ENCODE measurements at places on chromosomes 3 and 15.
A peak's percentile ranks its signal among the peaks of the same experiment; 100 is the strongest.

GRCh38 chr3:59367150-59367549 lies 317.3 kb upstream of the CFAP20DC start:
- no peak for DNase-seq

GRCh38 chr3:121627622-121628021 lies 33.1 kb downstream of the HCLS1 start:
- no peak for DNase-seq

DNA sequence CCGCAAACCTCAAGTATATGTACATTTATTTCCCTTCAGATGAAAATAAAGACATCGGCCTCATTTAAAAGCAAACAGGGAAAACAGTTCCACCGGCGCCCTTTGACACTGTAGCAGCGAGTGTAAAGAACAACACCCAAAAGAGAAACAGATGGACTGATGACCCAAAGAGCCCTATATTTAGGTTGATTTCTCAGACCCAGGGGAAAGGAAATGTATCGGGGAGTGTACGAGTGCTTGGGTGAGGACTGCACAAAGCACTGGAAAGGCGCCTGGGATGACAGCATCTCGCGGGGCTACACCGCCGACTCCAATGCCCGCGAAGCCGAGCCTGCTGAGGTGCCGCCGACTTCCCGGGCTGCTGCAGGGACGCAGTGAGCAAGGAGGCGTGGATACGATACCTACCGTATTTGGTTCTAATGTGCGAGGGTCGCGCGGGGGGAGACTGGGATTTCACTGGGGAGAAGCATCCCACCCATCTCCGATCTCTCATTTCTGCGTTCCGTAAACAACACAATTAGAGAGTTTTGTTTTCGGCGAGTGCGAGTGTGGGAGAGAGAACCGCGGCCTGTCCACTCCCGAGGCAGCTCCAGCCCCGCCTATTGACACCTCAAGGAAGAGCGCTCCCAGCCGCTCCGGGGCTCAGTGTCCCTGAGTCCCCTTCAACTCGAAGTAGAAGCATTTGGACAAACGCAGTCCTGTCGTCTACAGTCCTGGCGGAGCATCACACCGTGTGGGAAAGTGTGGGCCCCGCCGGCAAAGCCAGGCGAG lies 2.0 kb downstream of the MECOM start:
- no peak for DNase-seq

DNA sequence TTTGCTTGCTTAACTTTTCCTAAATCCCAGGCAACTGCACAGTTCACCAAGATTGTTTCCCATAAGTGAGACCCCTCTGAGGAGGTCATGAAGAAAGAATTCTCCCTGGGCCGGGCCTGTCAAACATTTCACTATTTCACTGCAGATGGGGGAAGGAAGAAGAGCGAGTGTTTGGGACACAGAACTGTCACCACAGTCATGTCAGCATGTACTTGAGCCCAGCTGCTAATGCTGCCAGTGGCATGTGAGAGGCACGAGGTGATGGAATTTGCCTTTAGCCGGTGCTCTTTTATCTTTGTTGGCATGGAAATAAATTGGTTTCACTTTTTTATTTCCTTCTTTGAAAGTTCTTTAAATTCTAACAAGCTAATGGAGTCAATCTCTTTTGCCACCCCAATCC lies 277.9 kb upstream of the GADL1 start:
- no peak for DNase-seq

- no peak for DNase-seq
Observed at GRCh38 chr15:57097246-57097645, 178.8 kb downstream of the TCF12 start.

GRCh38 chr3:83843716-83844115 lies 1115.1 kb upstream of the CADM2 start:
- no peak for DNase-seq

- peak; percentile 5 for DNase-seq
Observed at GRCh38 chr3:171704002-171704401, 106.3 kb downstream of the PLD1 start.

DNA sequence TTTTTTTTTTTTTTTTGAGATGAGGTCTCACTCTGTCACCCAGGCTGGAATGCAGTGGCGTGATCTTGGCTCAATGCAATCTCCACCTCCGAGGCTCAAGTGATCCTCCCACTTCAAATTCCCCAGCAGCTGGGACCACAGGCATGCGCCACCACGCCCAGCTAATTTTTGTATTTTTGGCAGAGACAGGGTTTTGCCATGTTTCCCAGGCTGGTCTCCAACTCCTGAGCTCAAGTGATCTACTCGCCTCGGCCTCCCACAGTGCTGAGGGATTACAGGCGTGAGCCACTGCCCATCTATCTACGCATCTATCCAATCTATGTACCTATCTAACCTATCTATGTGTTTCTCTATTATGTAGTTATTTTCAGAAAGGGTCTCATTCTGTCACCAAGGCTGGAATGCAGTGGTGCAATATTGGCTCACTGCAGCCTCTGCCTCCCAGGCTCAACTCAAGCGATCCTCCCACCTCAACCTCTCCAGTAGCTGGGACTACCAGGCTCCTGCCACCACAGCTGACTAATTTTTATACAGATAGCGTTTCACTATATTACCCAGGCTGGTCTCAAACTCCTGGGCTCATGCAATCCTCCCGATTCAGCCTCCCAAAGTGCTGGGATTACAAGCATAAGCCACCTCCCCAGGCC lies 20.2 kb upstream of the GPX1 start:
- no peak for DNase-seq

- no peak for DNase-seq
Observed at GRCh38 chr3:14822670-14823390, 4.1 kb downstream of the FGD5 start.

GRCh38 chr15:53549697-53550305 lies 209.7 kb downstream of the WDR72 start:
- DNase-seq: no peak

DNA sequence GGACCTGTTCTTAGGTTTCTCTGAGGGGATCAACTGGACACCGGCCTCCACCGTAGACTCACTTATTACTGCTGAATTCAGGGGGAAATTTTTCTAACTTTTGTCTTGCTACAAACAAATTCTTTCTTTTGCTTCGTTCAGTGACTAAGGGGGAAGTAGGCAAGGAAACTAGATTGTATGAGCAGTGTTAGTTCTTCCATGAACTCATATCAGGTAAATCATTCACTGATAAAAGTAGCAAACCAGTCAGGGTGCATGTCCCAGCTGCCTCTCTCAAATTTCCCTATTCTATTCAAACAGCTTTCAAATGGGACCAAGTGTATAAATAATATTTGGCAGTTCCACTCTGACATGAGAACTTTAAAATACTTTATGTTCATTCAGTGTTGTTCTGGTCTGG lies 7.3 kb upstream of the CCDC13 start:
- no peak for DNase-seq

- DNase-seq: no peak
Observed at GRCh38 chr15:64693134-64693533, 82.3 kb downstream of the RBPMS2 start.

DNA sequence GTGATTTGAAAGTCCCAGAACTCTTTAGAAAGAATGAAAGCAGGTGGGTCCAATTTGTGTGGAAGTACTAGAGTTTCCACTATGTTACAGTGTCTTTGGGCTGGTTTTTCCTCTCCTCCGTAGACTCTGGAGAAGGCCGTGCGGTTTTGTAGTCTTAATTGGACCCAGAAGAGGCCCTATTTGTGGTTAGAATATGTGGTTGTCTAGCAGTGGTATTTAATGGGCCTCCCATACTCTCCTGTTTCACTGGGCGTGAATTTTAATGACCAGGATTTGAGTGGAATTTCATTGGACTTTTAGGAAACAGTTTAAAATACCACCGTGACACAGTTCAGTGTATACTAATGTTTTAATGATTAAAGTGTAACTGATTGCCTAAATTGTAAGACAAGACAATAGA lies 182.3 kb downstream of the BBX start:
- DNase-seq: no peak

GRCh38 chr3:150540991-150541390 lies 5.3 kb downstream of the SERP1 start:
- no peak for DNase-seq

DNA sequence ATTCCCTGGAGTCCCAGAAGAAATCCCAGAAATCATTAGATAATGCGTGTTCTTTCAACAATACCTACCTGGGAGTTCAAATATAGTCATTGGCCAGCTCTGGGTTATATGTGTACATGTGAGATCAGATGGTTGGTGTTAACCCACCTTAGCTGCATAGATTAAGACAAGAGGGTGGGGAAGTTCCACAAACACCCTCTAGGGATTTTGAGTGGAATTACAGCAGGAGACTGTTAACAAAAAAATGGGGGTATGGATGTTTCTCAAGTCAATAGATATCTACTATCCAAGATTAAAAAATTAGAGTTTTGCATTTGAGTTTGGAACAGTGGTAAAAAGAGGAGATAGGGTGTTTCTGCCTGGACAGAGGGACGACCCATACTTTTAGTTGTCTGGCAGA lies 282.5 kb upstream of the CNTN3 start:
- DNase-seq: no peak

- no peak for DNase-seq
Observed at GRCh38 chr3:19972054-19972453, 25.2 kb downstream of the RAB5A start.

- no peak for DNase-seq
Observed at GRCh38 chr3:151404316-151404715, 19.8 kb upstream of the P2RY12 start.

DNA sequence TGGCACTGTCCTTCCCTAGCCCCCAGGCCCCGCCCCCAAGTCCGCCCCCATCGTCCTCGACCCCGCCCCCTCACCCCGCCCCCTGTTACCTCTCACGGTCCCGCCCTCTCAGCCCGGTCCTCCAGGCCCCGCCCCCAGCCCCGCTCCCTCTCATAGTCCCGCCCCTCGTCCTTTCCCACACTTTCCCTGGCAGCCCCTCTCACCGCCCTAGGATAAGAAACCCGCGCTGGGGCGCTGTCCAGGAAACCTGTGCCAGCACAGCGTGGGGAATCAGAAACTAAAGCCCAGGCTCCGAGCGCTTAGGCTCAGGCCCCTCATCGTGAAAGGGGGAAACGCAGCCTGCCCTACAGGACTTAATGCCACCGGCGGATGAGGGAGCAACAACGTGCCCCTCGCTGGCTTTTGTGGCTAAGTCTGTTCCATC lies 20.9 kb downstream of the TRPM1 start:
- peak; percentile 16 for DNase-seq

DNA sequence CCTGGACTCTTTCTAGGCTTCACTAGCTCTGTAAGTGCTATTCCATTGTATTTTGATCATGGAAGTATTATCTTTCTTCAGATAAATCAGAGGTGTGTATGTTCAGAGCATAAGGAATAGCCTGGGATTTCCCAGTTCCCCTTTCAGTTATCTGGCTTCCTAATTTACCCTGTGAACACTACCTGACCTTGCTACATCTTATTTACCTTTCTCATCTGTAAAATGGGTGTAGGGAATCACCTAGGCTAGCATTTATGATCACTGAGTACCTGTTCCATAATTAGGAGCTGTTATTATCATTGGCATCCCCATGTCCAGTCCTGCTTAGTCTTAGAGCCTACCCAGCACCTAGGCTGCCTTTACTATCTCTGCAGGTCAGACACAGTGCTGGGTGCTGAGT lies 149.3 kb upstream of the NR2F2 start:
- DNase-seq: no peak

- DNase-seq: no peak
Observed at GRCh38 chr3:138354376-138354775, 6.0 kb downstream of the MRAS start.

- no peak for DNase-seq
Observed at GRCh38 chr3:149901770-149902169, 68.9 kb downstream of the PFN2 start.

DNA sequence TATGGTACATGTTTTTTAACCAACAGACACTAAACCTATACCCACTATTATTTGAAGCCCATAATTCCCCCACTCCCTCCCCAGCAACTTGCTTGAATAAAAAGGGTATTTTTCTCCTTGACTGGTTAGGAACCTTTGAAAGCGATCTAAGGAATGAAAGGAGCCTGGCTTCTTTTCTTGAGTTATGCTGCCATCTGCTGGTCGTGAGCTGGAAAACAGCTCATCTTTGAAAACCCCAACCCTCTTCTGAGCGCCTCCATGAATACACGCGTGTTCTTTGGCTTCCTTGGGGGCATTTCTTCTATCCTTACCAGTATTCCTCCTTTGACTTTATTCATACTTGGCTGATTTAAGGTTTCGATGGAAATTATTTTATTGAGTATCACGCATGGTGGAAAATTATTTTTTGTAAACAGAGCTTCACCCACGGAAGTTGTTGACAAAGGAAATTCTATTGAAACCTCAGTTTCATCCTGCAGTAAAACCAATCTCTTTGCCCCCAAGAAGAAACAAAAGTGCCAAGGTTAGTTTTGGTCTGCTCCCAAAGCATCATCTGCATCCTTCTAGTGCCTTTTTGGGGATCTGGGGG lies 171.6 kb downstream of the SV2B start:
- DNase-seq: peak; percentile 48

DNA sequence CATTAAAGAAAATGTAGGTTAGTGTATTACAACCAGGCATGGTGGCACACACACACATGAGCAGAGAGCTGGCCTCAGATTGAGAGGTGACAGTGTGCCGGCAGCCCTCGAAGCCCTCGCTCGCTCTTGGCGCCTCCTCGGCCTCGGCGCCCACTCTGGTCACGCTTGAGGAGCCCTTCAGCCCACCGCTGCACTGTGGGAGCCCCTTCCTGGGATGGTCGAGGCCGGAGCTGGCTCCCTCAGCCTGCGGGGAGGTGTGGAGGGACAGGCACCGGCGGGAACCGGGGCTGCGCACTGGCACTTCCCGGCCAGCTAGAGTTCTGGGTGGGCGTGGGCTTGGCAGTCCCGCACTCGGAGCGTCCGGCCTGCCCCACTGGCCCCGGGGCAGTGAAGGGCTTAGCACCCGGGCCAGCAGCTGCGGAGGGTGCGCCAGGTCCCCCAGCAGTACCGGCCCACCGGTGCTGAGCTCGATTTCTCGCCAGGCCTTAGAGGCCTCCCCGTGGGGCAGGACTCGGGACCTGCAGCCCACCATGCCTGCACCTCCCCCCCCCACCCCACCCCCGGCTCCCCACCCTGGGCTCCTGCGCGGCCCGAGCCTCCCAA lies 80.4 kb upstream of the TMEM158 start:
- no peak for DNase-seq

All from stimulated activated CD4-positive, alpha-beta T cell treated with anti-CD3 and anti-CD28 coated beads, Interleukin-1b, Interleukin-23, amount 100 ng/mL, for 48 hours (primary cell).